Activated T-helper 1 cell treated with anti-CD3 and anti-CD28 coated beads, Interleukin-12 subunit alpha, Interleukin-12 subunit beta, Interleukin-2, Interleukin-4 antibody, amounts not matched to agents 30 ng/mL and 10 ng/mL and 1 ng/mL, durations not matched to agents 14 hours and 24 hours and 36 hours (primary cell): ENCODE measurements at places on chromosomes 5 and 9. TPM values are rescaled to one million over a fixed set of nuclear protein-coding genes. Genes with fewer than 3 reads are reported as not detected.

- no peak for DNase-seq
These were observed 123.9 kb downstream of the FBXL17 start for GRCh38 chr5:108257996-108258395.

- DNase-seq: no peak
These were observed 139.2 kb upstream of the PALM2AKAP2 start for GRCh38 chr9:109640580-109641371.

DNA sequence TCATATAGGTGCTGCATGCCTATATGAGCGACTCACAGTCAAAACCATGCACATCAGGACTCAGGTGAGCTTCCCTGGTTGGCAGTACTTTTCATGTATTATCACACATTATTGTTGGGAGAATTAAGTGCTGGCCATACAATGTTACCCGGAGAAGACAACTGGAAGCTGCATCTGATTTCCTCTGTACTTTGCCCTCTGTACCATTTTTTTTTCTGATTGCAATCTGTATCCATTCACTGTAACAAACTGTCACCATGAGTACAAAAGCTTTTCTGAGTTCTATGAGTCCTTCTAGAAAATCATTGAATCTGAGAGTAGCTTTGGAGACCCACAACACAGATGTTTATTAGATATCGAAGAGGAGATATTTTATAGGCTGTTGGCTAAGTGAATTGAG lies 651.0 kb downstream of the NR2F1-AS1 start:
- DNase-seq: no peak

GRCh38 chr9:81604306-81605169 lies 84.8 kb downstream of the TLE1 start:
- DNase-seq: no peak

- no peak for DNase-seq
These were observed 8.9 kb upstream of the PLEKHG4B start for GRCh38 chr5:83029-83428.

- DNase-seq: peak; percentile 72
These were observed 6.3 kb downstream of the SLC12A7 start for GRCh38 chr5:1105350-1106265.

GRCh38 chr9:87682618-87683017 lies 43.3 kb upstream of the CTSL start:
- no peak for DNase-seq

GRCh38 chr5:14268738-14269137 lies 125.6 kb downstream of the TRIO start:
- DNase-seq: no peak

DNA sequence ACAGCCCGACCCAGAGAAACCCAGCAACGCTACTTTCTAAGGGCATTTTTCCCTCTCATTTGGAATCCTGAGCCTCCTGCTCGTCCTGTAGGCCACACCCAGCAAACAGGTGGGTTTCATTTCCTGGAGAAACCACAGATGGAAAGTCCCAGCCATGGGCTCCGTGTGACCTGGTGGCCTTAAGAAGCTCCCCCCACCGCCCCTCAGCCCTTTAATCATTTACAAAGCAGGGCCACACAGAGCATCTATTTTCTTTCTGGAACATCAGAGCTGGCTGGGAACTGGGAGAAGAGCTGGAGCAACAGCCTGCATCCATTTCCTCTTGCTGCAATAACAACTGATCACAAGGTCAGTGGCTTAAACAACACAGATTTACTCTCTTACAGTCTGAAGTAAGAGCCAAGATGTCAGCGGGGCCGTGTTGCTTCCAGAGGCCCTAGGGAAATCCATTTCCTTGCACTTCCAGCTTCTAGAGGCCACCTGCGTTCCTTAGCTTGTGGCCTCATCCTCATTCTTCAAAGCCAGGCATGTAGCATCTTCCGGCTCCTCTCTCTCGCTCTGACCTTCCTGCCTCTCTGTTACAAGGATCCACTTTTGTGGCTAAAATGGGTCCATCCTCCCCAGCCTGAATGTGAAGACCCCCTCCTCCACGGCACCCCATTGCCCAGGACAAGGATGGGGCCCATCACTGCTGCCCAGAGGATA lies 40.5 kb downstream of the C9orf50 start:
- peak; percentile 72 for DNase-seq

DNA sequence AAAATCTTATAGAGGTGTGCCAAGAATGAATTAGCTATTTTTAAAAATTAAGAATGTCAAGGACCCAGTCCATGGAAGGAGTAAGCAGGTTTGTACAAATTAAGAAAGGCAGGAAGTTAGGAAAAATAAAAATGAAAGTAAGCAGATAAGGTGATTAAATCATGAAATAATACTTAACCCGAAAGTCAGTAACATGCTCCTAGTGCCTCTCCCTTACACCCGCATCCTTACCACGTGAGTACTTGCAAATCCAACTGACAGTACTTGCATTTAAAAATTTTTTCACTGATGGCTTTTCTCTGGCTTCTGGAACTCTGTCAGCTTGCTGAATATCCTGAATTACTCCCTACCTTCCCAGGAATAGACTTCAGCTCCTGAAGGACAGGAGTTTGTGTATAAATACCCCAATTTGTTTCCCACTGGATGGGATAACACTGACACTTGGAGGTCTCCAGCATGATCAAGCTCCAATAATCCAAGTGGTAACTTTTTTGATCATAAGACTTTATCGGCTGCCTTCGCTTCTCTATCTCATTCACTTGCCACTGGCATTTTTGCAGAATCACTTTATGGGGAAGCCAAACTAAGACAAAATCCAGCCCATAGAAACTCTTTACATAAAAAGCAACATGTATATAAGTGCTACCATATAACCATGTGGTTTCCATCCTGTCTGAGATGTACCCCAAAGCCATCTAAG lies 41.6 kb upstream of the RICTOR start:
- no peak for DNase-seq

- DNase-seq: no peak
These were observed 48.7 kb upstream of the ORM1 start for GRCh38 chr9:114274217-114274616.

DNA sequence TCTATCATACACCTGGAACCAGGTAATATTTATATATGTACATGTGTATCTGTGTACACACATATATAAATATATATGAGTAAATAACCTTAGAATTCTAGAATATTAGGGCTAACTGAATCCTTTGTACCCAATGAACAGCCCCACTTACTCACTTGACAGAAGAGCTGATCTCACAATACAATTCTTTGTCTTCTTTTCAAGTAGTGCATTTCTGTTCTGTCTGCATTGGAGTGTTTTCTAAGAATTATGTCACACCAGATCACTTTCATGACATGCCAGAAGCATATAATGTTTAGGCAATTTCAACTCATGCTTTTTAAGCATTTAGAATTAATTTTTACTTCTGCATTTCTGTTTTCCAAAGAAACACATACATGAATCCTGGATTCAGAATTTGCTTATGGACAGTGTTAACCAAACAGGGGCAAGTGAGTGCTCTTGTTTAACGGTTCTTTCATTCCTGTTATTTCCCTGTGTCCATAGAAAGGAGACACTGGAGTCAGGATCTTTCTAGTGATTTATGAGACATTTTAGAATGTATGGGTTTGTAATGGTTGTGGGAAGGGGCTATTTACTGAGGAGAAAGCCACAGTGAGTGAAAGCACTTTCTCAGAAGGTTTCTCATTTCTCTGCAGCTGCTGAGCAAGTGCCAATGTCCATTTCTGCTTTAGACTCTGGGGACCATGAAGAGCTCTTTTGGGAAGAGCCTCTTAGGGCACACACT lies 123.2 kb downstream of the RMI1 start:
- DNase-seq: no peak

DNA sequence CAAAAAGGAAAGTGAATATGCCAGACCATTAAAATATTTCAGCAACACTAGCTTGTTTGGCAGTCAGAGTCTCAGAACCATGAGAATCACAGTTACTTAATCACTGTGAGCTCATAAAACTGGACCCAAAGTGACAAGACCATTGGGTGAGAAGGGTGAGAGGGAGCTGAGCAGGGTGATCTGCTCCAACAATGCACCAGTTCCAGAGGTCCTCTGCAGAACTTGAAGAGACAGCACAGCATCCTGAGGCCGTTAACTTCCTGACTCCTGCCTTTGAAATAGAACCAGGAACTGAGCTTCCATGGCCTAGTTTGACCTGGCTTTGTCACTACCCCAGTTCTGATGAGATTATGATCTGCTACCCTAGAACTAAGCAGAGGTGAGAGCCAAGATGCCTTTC lies 57.4 kb downstream of the NFIB start:
- DNase-seq: no peak

DNA sequence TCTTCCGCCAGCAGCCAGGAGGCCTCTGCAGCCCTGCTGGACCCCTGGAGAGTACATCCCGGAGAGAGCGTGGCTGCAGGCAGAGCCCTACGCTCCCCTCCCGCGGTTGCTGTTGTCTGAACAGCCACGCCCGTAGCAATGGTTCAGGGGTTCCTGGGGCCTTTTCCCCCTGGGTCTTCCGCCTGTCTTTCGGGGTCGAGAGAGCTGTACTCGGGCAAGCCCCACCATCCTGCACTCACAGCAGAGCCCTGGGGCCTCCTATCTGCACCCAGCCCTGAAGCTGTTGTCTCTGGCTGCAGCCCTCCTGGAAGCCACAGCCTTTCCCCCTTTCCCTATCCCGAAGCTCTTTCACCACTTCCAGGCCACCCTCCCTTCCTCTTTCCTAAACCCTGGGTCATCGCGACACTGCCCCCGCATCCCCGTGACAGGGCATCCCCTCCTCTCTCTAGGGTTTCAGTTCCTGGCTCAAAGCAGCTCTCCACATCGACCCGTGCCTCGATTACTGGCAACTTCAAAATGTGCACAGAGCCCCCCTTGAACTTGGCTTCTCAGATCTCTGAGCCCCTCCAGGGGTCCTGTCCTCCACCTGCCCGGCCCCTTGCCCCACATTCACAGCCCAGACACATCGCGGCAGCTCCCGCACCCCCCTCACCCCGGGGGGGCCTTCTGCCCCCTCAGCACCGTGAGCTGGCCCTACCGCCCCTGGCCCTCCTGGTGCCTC lies 43.9 kb upstream of the CEP72 start:
- no peak for DNase-seq

- DNase-seq: no peak
These were observed 11.1 kb downstream of the OLFM1 start for GRCh38 chr9:135098400-135099105.

- peak; percentile 38 for DNase-seq
These were observed 4.2 kb downstream of the CCNI2 start for GRCh38 chr5:132751444-132751843.

The PCSK5 gene
- 3.3 and 3.7 TPM in 2 replicates for total RNA-seq

The PMPCA gene
- 104 and 114 TPM in 2 replicates for total RNA-seq

The SOWAHA gene
- 0.47 and 0.54 TPM in 2 replicates for total RNA-seq

The SECISBP2 gene
- 49.4 and 54.9 TPM in 2 replicates for total RNA-seq

The RIOK2 gene
- 37.2 and 47.2 TPM in 2 replicates for total RNA-seq

The PDE6A gene
- total RNA-seq: not detected in 2 replicates

The STK32A gene
- total RNA-seq: not detected in 2 replicates

The F2RL2 gene
- total RNA-seq: not detected in 2 replicates
